ENCODE measurements at places on chromosomes 5 and 9. TPM values are rescaled to one million over a fixed set of nuclear protein-coding genes. Genes with fewer than 3 reads are reported as not detected.
A peak's percentile ranks its signal among the peaks of the same experiment; 100 is the strongest.

GRCh38 chr5:38253759-38254158, 4.6 kb upstream of the EGFLAM start:
- DNase-seq, result no peak

DNA sequence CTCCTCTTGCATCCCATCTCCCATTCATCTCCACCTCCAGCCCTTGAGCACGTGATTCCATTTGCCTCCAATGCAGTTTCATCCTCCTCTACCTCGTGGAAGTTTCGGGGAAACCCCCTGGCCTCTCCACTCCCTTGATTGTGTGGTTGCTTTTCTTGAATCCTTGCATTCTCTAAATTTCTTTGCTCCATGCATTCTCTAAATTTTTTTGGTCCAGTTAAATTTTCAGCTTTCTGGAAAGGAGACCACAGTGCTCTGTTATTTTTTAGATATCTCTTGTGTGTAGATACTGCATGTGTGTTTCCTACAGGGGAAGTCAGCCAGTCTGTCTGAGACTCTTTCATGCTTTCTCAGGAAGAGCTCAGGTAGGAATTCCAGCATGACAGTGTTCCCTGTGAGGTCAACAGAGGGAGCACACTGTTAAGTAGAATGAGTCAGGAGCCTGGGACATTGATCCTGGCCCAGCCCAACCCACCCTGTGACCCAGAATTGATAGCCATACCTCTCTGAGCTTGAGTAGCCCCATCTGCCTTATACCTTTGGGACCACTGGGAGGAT, 52.8 kb downstream of the AMBP start:
- DNase-seq, result no peak

The VCP gene
- 310 TPM for polyA plus RNA-seq

- peak; percentile 9 for DNase-seq
These were observed 233.1 kb downstream of the RASEF start for GRCh38 chr9:82829818-82830217.

DNA sequence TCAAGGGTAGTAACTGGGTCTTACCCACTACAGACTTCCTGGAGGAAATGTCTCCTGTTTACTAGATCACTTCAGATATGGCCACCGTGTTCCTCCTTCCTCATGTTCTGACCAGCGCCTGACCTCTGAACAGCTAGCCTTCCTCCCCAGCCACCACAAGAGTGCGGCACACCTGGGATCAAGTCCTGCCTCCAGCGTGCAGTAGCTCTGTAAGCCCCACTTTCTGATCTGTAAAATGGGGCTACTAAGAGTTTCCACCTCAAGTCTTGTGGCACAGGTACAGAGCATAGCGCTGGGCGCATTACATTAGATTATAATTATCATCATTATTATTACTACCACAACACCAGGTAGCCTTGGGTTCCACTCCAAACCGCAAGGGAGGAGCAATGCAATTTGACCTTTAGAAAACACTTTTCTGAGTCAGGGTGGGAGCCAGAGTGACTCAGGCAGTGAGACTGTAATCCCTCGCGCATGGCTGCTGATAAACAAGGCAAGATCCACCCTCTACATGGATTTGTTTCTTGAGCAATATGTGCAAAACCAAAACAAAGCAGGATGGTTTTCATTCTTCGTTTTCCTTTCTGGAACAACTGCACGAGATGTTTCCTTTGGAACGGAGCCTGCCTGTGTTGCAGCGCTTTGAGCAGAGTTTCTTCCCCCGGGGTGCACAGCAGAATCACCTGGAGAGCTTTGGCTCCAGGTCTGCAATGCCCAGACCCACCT, 65.0 kb upstream of the ANGPTL2 start:
- DNase-seq, result peak; percentile 93

DNA sequence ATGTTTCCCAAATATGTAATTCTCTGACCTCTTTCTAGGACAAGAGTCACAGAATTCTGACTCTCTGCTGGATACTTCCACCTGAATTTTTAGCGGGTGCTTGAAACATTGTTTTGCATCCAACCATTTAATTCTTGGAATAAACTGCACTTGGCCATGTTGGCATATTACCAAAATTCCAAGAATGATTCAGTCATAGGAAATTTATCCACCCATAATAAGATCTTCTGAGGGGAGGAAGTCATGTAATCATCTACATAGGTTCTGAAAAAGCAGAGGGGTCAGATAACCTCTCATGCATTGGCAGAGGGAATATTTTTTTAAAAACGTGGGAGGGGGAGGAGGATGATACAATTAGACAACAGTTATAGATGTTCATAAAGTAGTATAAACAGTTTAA, 156.9 kb downstream of the PAM start:
- DNase-seq, result peak; percentile 34

DNA sequence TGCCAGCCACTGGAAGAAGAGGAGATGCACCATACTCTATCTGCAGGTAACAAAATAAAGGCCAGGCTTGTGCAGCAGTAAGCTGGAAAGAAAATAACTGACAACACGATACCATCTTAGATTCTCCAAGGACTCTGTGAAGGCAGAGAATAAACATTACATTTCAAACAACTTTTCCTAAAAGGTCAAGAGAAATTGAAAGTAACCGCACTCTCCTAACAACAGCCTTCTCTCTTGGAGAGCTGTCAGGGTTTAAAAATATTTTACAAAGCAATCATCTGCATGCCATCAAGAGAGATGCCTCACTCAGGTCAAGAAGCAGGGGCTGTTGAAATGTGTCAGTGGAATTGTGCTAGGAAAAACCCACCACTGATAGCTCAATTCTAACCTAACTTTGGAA, 13.5 kb upstream of the TTLL11 start:
- no peak for DNase-seq

DNA sequence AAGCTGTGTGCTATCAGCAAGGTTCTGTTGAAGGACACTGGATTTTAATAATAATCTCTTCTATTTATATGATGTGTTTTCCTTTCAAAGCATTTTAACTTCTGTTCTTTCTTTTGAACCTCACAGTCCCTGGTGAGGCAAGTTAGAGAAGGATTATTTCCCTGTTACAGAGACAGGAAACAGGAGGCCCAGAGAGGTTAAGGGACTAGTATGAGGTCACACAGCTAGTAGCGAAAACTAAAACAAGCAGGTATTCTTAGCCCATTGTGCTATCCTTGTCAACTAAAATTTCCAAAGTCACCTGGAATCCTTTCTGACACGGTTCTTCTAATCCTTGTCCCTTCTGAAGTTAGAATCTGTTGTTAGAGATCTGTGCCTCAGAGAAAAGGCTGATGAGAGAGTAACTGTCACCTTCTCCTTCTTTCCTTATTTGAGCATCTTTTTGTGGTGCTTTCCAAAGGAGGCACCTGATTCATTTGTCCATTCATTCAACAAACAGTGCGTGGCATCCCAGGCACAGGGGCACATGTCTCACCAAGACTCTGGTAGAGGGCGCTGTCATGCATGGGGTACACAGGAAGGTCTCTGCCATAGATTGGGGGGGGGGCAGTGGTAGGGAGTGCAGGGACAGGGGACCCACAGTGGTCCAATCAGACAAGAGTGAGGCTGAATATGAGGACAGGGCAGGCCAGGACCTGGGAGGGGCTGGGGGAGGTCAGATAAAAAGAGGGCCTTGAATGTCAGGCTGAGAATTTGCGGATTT, 61.5 kb downstream of the CRB2 start:
- DNase-seq, result no peak

DNA sequence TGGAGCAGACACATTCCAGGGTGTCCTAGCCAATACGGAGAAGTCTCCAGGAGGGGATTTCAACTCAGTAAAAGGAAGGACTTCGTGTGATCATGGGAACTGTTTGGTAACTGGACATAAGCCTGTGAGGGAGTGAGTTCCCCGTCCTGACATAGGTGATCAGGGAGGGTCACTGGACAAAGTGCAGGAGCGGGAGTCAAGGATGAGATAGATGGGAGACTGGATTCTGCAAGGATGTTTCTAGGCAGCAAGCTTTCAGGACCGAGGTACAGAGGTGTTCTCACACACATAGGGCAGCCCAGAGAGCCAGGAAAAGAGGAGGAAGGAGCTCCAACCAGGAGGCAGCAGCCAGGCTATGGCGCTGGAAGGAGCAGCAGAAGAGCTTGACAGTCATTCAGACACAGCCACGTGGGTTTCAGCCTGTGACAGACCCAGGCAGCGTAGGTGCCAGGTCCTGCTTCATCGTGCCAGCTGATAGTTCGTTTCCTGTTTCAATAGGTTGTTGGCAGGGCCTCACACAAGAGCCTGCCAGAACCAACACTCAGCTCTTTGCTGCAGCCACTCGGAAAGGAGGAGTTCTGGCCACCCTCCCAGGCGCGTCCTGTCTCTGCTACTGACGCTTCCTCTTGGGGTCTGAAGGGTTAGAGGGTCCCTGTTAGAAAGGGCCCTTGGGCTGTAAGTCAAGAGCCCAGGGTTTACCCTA, 84.1 kb downstream of the AMBP start:
- DNase-seq, result peak; percentile 48

- DNase-seq, result no peak
These were observed 28.6 kb downstream of the FKBP15 start for GRCh38 chr9:113192455-113192854.

The GPR151 gene
- polyA plus RNA-seq, result not detected

The FGD3 gene
- polyA plus RNA-seq, result 0.14 TPM

DNA sequence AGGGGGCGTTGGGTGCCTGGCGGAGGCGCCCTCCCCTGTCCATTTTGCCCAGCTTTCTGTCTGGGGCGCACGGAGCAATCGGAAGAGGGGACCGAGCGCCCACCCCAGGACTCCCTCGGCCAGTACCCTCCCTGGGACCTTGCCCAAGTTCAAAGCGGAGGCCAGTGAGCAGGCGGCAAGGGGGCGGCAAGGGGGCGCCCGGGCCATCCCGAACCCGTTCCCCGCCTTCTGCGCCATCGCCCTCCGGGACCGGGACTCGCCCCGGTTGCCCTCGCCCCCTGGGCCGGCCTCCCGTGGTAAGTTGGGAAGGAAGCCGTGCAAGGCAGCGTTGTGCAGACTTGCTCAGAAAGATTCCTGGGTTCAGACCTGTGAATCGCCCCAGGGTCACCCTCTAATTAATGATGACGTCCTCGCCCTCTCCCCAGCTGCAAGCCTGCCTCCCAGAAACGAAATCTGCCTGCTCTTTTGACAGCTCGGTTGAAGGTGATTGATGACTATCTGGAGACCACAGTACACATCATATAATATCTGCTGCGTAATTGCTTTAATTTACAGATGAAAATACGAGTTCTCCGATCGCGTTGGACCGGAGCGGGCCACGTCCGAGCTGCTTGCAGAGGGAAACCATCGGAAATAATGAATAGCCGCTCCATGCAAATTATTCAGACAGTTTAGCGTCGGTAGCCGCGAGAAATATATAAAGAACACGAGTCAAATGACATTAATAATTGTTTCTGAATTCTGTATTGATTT, 1.4 kb upstream of the IRX4 start:
- peak; percentile 92 for DNase-seq

DNA sequence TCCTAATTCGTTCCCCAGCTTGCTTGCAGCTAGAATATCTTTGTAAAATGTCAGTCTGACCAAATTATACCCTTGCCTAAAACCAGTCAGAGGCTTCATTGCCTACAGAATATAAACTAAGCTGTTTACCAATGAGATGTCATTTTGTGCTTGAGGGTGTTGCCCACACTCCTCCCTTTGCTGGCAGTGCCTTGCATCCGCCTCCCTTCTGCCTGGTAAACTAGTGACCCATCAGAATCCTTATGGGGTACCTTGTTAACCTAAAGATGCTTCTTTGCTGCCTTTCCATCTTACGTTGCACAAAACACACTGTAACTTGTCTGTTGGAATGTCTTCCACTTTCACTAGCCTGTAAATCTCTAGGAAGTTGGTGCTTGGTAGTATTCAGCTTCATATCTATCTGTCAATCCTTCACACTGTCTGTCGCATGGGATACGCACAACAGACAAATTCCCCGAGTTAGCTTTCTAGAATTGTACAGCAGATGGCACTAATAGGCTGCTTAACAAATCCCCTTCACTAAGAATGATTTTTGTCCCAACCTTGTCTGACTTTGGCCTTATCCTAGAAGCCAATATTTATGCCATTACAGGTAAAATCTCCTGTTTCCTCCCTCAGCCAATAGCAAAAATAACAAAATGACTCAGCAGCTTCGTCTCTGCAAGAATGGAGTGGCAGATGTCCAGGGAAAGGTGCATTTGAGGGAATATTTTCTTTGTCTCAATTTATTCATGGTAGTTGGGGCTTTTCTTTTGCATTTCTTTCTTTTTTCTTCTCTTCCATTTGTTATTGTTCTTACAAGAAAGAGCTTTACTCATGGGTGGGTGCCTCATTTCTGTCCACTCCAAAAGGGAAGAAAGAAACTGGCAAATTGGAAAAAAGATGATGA, 3.0 kb downstream of the NUDT2 start:
- DNase-seq, result peak; percentile 54

Data from mammary epithelial cell (primary cell).